ENCODE measurements at places on chromosomes 5 and 9. TPM values are rescaled to one million over a fixed set of nuclear protein-coding genes. Genes with fewer than 3 reads are reported as not detected.

Gene PRDM9
- not detected for total RNA-seq

Gene INSL4
- total RNA-seq = not detected

- peak; percentile 23 for DNase-seq
Observed at GRCh38 chr5:64147849-64148441, 17.7 kb upstream of the RNF180 start.

DNA sequence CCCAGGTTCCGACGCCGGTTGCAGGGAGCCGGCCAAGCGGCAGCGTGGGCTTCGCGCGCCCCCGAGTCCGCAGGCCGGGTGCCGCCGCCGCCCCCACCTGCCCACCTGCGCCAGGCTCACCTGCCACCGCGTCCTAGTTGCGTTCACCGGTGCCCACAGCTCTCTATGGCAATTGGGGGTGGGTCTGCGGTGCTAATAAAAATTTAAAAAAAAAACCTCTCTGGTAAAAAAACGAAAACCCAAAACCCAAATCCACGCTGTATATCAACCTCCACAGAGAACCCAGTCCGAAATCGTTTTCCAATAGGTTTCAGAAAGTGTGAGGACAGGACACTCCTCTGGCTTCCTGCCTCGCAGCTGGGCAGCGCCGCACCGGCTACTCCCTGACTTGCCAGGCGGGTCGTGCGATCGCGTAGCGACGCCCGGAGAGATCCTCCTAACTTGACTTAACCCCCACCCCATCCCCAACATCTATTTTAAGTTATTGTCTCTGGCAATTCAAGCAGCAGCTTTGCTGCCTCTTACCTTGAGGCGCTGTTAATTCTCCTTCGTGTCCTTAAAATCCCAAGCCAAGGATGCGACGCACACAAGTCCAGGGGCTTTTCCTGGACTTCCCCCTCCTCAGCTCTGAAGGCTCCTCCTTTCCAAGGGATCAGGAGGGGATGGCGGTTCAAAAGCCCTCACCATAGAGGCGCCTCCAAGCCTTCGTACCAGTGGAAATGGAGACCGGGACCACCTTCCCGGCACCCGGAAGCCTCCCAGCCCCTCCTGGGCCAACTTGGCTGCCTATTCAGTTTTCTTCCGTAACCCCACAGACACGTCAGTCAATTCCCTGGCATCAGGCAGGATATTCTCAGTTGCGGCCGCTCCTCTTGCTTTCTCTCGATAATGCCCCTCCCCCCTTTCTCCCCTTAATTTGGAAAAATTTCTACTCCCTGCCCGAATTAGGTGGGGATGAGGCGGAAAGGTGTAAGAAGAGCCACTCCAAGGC, 1639.4 kb upstream of the C9orf72 start:
- DNase-seq = no peak

- DNase-seq = no peak
Observed at GRCh38 chr9:133971121-133971951, 20.8 kb downstream of the VAV2 start.
